ENCODE measurements at places on chromosomes 5 and 9.

GRCh38 chr5:14869668-14870164 is 1.9 kb downstream of the ANKH start:
- DNase-seq = peak; percentile 24

DNA sequence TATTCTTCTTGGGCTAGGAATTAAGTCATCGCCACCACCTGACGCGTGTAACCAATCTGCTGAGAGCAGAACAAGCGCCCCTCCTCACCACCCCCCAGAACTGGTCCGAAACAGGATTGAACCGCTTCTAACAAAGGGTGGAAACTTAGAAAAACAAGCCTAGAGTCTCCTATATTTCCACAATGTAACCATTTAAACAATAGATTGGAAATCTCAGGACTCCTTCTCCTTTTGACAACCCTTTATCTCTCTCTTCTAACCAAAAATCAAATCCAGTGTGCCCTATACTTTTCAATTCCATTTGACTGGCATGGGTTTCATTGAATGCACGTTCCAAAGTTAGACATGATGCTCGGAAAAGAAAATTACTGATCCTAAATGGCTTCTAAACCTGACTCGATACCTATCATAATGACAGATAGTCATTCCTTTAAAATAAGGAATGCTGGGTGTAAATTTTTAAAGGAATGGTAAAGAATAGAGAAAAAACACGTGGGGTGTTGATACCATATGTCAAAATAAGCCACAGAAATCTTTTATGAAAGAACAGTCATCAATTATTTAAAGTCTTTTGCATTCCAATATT is 1.2 kb downstream of the ARRDC3 start:
- peak; percentile 61 for DNase-seq

DNA sequence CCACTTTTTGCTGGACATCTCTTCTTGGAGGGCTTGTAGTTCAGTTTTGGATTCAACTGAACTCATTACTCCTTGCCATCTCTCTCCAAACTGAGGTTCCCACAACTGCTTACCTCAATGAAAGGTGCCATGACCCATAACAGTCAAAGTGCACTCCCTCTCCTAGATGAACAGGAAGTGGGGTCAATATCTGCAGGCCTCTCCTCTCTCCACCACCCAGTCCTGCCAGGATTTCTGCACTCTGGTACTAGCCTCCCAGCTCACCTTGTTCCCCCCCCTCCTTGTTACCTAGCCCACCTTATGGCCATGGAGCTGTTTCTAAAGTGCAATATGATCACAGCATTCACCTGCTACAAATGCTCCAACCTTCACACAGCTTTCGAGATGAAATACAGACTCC is 5.9 kb downstream of the LHFPL2 start:
- no peak for DNase-seq

GRCh38 chr5:179138568-179138925 is 78.4 kb downstream of the ZNF354C start:
- DNase-seq = no peak

DNA sequence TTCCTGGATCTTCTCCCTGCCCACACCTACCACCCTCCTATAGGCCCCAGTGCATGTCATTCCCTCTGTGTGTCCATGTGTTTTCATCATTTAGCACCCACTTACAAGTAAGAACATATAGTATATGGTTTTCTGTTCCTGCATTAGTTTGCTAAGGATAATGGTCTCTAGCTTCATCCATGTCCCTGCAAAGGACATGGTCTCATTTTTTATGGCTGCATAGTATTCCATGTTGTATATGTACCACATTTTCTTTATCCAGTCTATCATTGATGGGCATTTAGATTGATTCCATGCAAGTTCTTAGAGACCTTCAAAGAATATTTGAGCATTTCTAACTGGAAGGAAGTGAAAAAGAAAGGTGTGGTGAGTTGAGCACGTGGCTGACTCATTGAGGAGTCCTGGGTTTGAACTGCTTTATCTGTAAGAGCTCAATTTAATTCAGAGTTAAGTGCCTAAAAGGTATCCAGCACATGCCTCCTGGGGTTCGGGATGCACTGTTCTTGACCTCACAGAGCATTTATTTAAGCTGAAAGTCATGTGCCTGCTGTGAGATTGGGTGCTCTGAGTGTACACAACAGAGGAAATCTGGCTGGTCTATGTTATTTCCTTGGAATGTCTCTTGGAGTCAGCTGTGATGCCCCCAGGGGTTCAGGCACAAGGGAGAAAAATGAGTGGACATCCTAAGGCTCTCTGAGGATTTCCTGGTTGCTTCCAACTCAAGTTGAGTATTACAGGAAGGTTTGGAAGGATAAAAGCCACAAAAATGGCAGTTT is 56.4 kb downstream of the SH3GL2 start:
- no peak for DNase-seq

GRCh38 chr5:143207058-143207457 is 196.4 kb downstream of the NR3C1 start:
- no peak for DNase-seq

GRCh38 chr5:112604732-112605630 is 132.7 kb upstream of the APC start:
- DNase-seq = no peak

All from activated T-helper 9 cell treated with anti-CD3 and anti-CD28 coated beads, Interleukin-2, amount 50 U/mL, for 16 hours (primary cell).